ENCODE measurements at places on chromosomes 5 and 9.

DNA sequence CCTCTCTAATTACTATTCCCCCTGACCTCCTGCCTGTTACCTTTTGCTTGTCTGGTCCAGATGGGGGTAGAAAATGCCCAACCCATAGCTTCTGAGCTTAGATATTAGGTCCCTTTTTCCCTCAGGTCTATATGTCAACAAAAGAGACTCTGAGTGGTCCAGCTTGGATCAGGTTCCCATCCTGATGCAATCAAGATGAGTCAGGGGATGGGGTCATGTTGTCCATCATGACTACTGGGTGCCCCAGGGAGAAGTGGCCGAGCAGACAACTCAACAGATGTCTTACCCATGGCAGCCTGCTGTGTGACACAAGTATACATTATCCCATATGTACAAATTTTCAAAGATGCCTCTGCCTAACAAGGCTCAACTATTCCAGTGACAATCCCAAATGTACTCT, 9.1 kb upstream of the ANKH start:
- no peak for DNase-seq

- DNase-seq, result no peak
These were observed 33.3 kb upstream of the DAPK1 start for GRCh38 chr9:87464110-87464991.

DNA sequence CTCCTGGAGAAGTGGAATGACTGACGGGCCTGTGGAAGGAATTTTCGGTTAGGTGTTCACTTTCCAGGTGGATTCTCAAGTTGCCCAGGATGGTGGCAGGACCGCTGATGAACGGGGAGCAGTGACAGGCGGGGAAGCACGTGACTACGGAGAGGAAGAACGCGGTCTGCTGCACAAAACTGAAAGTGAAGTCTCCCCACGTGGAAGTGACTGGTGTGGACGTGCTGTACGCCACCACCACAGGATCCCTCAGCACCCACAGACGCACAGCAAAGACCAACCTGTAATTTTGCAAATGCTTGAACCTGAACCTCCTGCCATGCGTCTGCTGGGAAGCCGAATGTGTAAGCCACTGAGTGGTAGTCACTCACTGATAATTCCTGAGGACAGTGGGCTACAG, 51.4 kb downstream of the RNF130 start:
- no peak for DNase-seq

DNA sequence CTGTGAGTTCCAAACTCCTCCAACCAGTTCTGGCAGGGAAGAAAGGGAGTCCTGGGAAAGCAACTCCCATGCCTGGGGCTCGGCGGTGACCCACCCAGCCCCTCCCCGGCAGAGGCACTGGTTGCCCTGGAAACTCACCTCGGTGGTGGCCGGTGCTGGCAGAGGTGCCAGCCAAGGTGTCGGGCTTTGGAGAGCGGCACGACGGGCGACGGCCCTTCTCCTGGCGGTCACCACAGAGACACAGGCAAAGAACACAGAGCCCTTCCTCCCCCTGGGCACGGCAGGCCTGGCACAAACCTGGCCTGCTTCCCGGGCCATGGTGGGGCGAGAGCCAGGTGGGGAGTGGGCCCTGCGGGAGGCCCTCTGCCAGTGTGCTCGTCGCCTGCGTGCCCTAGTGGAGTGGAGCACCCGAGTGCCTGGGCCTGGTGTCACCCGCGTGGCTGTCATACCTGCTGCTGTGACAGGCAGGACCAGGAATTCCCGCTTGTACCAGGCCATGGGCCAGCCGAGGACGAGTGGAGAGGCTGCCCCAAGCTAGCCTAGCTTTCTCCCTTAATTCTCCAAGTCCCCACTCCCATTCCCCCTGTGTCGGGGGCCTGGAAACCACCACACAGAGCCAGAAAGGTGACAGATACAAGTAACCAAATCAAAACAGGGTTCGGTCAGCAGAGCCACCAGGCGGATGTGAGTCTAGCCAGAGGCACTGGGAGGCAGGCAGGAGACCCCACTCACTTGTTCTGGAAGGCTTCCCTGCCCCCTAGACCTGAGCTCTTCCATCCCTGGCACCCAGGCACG, 8.2 kb upstream of the RALGDS start:
- no peak for DNase-seq

GRCh38 chr5:35543408-35543807, 74.3 kb upstream of the SPEF2 start:
- DNase-seq, result no peak

DNA sequence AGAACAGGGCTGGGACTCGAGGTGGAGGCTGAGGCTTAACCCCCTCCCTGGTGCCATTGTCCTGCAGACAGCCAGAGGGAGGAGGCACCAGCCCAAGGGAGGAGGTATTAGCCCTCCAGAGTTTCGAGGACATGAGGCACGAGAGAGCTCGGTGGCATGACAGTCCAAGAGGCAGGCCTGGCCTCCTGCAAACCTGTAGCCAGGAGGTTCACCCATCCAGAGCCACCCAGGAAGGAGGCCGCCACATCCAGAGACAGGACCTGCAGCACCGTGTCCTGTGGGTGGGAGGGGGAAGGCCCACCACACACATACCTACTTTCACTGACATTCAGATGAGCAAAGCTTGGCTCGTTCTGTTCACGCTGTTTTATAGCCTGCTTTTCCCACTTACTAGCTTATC, 75.2 kb upstream of the ADAMTS2 start:
- DNase-seq, result no peak

- no peak for DNase-seq
These were observed 64.0 kb downstream of the NACC2 start for GRCh38 chr9:136031094-136031493.

DNA sequence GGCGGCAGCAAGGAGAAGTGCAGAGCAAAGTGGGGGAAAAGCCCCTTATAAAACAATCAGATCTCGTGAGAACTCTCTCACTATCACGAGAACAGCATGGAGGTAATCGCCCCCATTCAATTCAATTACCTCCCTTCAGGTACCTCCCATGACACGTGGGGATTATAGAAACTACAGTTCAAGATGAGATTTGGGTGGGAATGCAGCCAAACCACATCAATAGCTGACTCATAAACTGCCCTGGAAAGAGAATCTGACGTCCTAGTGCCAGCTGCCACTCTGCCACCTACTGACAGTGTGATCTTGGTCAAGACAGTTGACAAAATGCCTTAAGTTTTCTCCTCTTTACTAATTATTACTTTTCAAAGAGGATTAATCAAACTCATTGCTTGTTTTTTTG, 128.3 kb downstream of the GPBP1 start:
- DNase-seq, result no peak

- no peak for DNase-seq
These were observed 37.6 kb downstream of the SYK start for GRCh38 chr9:90839183-90839728.

DNA sequence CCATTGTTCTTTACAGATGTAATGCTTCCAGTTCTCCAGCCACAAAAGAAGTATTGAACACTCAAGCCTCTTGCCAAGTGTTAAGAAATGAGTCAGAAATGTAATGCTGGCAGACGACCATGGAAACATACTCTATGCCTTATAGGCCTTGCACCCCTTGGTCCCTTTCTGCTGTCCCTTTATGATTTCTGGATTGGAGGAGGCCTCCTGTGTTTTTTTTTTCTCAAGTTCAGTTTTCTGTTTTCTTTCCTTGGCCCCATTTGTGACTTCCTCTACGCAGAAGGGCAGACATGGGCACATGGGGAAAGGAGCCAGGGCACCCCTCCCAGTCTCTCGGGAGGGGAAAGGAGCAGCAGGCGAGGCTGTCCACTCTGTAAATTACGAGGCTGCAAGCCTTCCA, 53.4 kb downstream of the SNX18 start:
- DNase-seq, result no peak

DNA sequence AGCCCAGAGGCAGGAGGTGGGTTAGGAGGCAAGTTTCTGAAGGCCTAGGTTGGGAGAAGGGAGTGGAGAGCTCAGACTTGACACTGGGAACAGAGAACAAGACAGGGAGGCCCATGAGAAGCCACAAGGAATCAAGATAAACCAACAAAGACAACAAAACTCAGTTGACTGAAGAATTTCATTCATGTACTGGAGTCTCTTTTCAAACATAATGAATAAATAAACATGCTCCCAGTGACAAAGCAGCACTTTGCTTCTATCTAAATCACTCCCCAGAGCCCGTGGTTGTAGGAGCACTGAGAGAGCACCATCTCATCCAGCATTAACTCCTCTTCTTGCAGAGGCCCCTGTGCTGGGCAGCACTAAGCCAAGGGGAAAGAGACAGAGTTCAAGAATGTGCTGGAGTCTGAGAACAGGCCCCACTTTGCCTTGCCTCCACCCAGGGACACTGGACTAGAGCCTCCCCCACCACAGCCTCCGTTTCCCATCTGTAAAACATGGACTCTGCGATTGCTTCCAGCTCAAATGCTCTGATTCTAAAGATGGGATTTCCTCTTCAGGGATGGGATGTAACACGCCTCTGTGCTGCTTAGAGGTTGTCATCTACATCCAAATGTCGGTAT, 282.0 kb downstream of the SPOCK1 start:
- DNase-seq, result no peak

DNA sequence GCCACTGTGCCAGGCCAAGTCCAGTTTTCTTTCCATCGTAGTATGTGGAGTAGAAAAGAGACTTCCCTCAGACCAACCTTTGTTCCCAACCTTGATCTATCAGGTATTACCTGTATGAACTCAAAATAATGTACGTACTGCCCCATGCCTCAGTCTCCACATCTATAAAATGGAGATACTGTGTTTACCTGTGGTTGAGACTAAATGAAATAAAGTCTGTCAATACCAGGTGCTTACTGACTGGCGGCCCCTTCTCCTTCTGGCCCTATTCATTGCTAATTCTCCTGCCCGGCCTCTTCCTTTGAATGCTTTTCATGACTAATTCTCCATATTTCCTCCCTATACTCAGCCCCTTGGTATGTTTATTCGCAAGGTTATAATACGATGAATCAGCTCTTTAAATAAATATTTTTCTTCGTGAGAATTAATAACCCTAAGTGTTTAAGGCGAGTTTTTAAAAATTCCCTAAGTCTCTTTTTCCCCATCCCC, 89.6 kb upstream of the BASP1 start:
- DNase-seq, result no peak

DNA sequence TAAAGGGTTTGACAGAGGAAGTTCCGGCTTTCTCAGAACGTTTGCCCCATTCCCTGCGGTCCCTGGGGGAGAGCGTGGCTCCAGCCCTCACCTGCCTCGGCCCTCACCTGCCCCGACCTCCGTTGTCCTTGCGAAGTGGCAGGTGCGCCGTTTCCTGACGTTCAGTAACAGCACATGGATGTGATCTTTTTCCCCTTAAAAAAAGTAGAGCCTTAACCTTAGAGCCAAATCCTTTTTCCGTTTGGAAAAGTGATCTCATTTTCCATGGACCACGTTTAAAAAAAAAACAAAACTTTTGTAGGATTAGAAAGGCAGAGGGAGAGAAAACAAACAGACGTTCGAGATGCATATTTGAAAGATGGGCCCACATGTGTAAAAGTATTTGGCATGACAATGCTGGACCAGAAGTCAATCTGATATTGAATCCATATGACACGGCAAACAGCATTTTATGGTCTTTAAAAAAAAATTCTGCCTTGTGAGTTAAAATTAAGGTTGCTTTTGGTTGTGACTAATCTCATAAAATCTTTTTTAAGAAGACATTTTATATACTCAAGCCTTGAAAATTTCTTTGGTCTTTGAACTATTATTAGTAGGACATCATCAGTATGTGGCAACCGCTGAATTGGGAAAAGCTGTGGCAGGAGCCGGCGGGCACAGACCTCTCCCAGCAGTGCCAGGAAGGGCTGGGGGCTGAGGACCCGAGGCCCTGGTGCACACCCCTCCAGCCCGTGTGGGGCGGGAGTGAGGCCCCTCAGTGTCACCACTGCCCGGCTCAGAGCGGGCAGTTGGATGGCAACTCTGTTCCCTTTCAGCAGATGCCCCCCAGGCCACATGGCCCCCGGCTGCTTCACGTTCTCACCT, 42.5 kb upstream of the EXOC3 start:
- no peak for DNase-seq

DNA sequence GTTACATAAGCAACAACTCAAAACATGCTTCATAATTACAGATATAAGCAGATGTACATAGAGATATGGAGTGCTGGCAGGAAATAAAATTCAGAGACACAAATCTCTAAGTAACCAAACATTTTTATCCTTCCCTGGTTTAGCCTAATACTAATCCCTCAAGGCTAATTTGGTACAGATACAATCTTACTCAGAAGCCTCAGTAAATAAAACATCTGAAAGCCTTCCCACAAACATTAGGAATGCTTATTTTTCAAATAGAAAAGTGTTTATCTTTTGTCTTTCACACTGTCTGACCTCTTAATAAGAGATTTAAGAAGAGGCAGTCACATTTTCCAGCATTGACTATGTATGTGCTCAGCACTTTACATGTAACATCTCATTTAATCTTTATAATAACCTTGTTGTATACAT, 399.4 kb downstream of the ARRDC3 start:
- DNase-seq, result no peak

GRCh38 chr5:128304088-128304487, 220.5 kb downstream of the SLC12A2 start:
- no peak for DNase-seq

DNA sequence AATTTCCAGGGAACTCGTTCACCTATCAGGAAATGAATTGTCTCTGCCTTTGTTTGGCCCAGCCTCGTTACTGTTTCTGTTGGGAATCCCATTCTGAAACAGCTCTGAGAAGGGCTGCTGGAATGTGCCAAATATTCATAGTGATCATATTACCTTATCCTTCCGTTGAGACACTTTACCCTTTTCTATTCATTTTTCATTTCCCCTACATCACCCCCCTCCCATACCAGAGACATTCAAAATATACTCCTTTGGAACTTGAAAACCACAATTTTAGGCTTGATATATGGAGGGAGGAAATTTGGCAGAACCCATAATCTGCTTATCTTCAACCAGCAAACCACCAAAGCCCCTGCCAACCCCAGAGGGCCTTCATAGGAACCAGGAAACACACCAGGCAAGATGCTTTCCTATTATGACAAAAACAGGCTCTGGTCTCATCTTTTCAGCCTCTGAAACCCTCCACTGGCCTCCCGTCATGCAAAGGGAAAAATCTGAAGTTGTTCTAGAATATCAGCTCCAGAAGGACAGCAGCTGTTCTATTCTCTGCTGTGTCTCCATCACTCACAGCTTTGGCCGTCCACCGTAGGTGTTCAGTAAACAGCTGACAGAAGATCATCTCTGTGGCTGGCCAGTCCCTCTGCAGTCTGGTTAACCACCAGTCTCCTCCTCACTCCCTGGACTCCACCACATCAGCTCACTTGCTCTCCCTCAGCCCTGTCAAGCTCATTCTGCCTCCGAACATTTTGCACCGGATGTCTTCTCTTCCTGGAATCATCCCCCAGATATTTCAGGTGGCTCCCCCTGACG, 217.2 kb upstream of the WWC1 start:
- DNase-seq, result no peak
